ENCODE measurements at places on chromosomes 1 and 21.

DNA sequence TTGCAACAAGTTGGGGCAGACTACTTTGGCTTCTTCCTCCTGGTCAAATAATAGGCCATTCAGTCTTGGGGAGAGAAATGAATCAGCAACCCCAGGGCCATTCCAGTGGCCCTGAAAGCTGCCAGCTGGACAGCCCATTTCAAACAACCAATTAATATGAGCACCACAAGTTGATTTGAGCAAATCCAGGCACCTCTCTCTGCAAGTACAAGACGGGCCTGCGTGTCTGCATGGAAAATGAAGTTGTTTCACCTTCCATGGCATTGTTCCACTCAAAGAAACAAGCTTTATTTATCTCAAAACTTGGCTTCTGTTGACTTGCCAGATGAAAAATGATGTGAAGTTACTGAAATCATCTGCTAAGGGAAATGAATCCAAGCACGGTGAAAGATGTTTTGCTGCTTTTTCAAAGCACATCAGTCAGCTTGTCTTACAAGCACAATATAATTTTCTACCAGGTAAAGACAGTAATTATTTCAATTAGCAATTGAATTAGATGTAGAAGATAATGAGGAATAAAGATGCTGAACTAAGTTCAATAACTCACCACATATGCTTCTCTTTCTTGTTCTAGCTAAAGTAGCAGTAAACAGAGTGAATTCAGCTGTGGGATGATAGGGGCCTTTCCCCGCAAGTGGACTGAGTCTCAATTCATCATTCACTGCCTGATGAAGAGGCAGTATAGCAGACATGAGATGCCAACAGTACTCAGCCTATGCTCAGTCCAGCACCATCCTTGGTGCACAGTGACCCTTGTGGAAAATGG lies 95.2 kb upstream of the SSX2IP start:
- DNase-seq, result no peak

GRCh38 chr1:175758601-175759000 lies 15.2 kb upstream of the TNR start:
- DNase-seq, result no peak

DNA sequence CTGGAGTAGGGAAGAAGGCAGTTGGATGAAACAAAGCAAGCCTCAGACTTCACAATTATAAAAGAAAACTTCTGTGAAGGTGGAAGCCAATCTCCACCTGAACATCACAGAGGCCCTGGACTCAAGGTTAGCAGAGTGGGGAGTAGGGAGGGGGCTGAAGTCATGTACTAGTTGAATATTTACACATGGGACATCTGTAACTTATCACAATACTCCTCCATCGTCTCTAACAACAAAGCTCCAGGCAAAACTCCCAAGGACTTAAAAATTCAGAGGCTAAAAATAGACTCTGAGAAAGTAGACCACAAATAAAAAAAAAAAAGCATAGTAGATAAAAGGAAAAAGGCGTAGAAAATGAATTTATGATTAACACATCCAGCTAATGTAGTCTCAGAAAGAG lies 326.3 kb upstream of the PKN2 start:
- no peak for DNase-seq

- no peak for DNase-seq
Observed at GRCh38 chr1:61165402-61165801, 83.0 kb downstream of the NFIA start.

- peak; percentile 58 for DNase-seq
Observed at GRCh38 chr1:28893403-28894102, 20.8 kb upstream of the EPB41 start.

DNA sequence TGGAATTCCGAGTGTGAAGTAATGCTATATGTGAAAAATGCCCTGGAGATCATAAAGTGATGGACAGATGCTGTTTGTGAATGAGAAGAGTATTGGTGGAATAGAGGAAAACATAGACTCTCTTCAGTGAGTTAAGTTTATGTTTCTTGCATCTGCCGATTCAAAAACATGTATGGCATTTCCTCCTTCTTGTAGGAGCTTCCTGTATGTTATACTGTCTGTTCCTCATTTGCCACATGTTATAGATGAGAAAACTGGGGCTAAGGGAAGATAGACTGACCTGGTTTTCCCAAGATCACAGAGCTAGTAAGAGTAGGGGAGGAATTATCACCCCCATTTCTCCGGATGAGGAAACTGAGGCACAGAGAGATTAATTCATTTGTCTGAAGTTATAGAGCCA lies 41.1 kb upstream of the IL20 start:
- no peak for DNase-seq

- DNase-seq, result no peak
Observed at GRCh38 chr1:93244298-93245069, 64.0 kb downstream of the CCDC18 start.

GRCh38 chr1:22637907-22638445 lies 1.5 kb downstream of the C1QA start:
- DNase-seq, result no peak

DNA sequence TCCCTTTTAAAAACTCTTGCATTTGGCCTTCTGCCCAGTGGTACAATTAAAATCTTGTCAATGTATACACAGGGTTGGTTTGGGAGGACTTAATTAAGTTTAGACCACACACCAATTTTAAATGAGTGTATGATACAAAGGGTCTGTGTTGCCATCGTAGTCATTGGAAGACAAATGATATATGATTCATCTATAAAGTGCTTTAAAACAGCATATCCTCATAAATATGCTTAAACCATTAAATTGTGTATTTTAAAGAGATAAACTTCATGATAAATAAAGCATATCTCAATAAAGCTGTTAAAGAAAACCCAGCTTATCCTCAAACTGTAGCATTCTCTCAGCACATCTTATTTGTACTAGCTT lies 69.5 kb downstream of the LUZP1 start:
- no peak for DNase-seq

DNA sequence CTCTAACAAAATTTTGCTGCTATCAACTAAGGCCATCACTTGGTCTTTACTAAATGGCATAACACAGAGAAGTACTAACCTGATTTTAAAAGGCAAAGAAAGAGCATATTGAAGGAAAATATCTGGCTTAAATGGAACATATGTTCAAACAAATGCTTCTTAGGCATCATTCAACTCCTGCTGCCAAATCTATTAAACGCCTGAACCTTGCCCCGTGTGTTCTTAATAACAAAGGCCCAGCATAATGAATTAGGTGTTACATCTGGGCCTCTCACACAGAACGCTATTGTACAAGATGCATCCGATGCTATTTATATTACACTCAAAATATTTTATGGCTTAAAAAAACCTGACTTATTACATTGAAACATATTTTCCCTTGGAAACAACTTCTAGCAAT lies 48.4 kb downstream of the B3GALNT2 start:
- no peak for DNase-seq

- no peak for DNase-seq
Observed at GRCh38 chr1:167054531-167054930, 35.6 kb downstream of the GPA33 start.

DNA sequence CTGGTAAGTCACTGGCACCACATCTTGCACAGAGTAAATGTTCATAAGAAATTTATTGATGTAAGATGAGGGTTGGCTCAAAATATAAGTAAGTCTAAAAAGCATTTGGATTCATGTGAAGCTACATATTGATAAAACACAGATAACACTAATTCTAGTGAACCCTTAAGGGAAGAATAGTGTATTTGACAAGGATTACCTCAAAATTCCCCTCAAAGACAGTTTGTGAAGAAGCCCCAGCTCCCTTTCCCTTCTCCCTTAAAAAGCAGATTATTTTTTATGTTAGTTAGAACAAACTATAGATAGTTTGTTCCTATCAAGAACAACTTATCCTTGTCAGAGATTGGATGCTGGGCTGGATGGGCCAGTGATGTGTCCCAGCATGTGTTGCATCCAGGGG lies 10.7 kb downstream of the FGGY start:
- no peak for DNase-seq

- no peak for DNase-seq
Observed at GRCh38 chr1:24139841-24140425, 3.0 kb downstream of the IL22RA1 start.

GRCh38 chr21:17371450-17371849 lies 141.4 kb upstream of the CXADR start:
- no peak for DNase-seq

GRCh38 chr1:214328770-214329469 lies 48.0 kb downstream of the SMYD2 start:
- peak; percentile 79 for DNase-seq

- peak; percentile 53 for DNase-seq
Observed at GRCh38 chr1:29057700-29058099, 66.0 kb downstream of the TMEM200B start.

GRCh38 chr1:174160109-174160473 lies 771 bp downstream of the RABGAP1L start:
- peak; percentile 78 for DNase-seq

DNA sequence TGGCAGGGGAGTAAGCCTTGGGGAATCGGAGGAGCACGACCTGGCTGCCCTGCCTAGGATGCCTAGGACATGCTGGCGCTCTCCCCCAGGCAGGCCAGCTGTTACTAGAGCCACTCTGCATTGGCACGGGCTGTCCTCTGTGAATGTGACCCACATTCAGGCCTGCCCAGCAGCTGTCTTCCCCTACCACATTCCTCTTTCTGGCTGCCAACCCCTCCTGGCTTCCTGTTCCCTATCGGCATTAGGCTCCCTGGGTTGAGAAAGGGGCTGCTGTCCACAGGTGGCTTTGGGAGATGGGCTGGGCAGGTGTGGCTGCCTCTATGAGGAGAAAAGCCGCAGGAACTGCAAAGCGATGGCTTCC lies 2.3 kb upstream of the NFASC start:
- DNase-seq, result no peak

GRCh38 chr21:32388306-32388705 lies 4.5 kb downstream of the URB1 start:
- no peak for DNase-seq

GRCh38 chr1:212413902-212414327 lies 771 bp downstream of the PACC1 start:
- DNase-seq, result peak; percentile 64

DNA sequence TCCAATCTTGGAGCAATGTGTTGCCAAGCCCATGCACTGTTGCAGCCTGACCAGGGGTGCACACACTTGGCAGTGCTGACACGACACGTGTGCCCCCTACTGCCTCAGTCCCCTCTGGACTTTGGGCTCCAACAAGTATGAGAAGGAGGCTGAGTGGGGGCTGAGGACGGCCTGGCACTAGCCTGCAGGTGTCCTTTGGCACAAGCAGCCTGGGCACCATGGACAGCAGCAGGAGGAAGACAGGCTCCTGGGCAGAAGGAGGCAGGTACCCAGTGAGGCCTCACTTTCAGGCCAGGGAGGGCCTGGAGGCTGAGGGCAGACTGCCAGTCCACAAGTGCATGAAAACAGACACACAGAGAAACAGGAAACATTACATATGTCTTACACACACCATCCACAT lies 1702.9 kb upstream of the B3GALT2 start:
- DNase-seq, result no peak

DNA sequence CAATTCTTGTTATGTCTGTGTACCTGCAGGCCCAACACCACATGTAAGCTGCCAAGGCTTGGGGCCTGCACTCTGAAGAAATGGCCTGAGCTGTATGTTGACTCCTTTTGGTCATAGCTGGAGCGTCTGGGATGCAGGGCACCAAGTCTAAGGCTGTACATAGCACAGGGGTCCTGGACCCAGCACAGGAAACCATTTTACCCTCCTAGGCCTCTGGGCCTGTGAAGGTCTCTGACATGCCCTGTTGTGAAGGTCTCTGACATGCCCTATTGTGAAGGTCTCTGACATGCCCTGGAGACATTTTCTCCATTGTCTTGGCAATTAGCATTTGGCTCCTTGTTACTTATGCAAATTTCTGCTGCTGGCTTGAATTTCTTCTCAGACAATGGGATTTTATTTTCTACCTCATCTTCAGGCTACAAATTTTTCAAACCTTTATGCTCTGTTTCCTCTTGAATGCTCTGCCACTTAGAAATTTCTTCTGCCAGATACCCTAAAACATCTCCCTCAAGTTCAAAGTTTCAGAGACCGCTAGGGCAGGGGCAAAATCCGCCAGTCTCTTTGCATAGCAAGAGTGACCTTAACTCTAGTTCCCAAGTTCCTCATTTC lies 246.7 kb upstream of the B3GALT2 start:
- DNase-seq, result no peak

GRCh38 chr1:16175610-16176553 lies 20.0 kb upstream of the EPHA2 start:
- no peak for DNase-seq

GRCh38 chr1:109730666-109731065 lies 10.2 kb downstream of the GSTM3 start:
- DNase-seq, result no peak

GRCh38 chr1:163074716-163075284 lies 5.6 kb downstream of the RGS4 start:
- no peak for DNase-seq

DNA sequence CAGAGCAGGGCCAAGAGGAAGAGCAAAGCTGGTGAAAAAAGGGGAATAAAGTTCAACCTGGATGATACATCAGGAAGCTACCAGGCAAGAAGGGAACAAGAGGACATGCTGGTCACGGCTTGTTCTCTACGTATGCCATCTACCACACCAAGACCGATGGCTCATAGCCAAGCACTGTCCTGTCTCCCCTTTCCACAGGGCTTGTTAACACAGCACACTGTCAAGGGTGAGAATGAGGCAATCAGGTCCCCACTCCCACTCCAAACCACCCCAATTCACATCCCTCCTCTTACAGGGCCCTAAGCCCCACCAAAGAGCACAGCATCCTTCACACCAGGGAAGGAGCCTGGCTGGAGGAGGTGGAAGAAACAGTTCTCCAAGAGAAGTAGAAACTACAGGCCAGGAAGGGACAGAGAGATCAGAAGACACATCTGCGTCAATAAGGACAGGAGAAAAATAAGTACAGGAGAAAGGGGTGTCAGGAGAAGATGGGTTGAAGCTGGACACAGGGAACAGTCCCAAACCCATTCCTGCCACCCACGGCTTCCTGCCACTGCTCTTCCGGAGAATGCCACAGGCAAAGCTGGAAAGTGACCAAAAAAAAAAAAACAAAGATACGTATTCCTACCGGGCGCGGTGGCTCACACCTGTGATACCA lies 923 bp upstream of the SHC1 start:
- peak; percentile 53 for DNase-seq

DNA sequence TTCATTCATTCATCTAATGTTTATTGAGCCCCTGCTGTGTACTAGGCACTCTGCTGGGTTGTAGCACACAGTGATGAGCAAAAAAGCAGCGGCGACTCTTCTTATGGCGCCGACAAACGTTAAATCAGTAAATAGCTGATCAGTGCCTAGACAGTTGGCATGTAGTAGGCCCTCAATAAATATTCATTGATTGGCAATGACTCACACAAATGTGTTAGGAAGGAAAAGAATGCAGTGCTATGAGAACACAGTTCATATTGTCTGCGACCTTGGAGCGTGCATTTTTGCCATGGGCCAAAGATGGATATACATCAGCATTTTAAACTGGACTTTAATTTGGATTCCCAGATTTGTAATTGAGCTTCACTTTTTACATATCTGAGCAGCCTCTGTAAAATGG lies 52.0 kb downstream of the PRDM2 start:
- DNase-seq, result no peak
